ENCODE measurements at places on chromosomes 6 and 20.
A peak's percentile ranks its signal among the peaks of the same experiment; 100 is the strongest.

- peak; percentile 75 for DNase-seq
Observed at GRCh38 chr6:111642463-111643158, 36.9 kb upstream of the TRAF3IP2 start.

DNA sequence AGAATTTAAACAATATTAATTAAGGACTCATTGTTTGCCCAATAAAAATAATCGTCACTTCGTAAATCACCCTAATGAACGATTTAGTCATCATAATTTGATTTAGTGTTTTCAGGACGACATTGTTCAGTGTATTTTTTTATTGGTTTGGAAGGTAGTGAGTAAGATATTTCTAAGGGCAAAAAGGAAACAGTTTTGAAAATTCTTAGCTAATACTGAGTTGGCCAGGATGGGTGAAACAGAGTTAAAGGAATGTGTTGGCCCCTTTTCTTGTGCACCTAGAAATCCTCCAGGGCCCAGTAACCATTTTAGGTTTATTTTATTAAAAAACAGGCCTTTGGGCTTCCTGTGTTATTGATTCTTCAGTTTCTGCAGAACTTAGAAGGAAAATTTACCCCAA is 25.3 kb downstream of the ANKS1A start:
- no peak for DNase-seq

DNA sequence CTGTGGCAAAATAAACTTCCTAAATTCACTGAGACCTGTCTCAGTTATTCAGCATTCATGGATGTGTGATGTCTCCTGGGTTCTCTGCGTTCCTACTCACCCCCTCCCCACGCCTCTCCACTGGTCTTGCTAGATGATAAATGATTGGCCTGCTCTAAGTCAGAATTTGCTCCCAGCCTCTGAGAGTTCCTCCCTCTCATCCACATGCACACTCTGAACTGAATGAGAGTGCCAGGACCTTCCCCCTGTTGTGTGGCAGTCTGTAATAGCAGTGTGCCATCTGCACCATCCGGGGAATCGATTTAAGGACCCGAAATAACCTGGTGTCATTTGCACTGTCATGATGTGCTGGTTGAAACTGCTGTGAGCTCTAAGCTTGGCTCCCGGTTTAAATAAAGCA is 135.8 kb upstream of the AFDN start:
- no peak for DNase-seq

GRCh38 chr6:45479834-45480751 is 102.4 kb upstream of the SUPT3H start:
- no peak for DNase-seq

DNA sequence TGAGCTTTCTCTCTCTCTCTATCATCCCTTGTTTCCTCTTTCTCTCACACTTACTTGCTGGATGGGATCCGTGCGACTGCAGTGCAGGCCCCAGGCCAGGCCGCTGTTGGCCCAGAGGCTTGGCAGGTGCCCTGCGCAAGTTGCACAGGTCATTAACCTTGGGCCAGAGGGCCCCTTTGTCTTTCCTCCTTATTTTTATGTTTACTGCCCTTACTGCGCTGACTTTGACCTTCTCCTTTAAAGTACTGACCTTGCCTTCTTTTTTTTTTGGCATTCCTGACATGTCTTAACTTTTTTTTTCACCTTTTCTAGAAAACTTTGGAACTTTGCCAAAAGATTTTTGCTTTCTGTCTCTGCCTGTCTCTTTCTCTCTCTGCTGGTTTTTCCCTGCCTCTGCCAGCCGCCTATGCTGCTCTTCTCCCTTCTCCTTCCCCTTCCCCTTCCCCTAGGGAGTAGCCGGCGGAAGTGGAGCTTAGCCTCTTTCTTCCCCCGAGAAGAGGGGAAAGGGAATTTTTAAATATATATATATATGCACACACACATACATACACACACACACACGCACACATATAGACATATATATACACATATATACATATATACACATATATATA is 59.6 kb upstream of the CDH4 start:
- DNase-seq: no peak

Data from gastrocnemius medialis (tissue), 4 donors.